ENCODE measurements at places on chromosomes 1 and 21.
A peak's percentile ranks its signal among the peaks of the same experiment; 100 is the strongest.

GRCh38 chr1:102886638-102887037 lies 221.7 kb downstream of the COL11A1 start:
- DNase-seq = no peak

- DNase-seq = no peak
These were observed 3.0 kb downstream of the RWDD3 start for GRCh38 chr1:95236784-95237575.

- DNase-seq = no peak
These were observed 23.4 kb upstream of the TENT5C start for GRCh38 chr1:117582451-117582850.

- DNase-seq = peak; percentile 68
These were observed 15.1 kb downstream of the BLACAT1 start for GRCh38 chr1:205440476-205441317.

DNA sequence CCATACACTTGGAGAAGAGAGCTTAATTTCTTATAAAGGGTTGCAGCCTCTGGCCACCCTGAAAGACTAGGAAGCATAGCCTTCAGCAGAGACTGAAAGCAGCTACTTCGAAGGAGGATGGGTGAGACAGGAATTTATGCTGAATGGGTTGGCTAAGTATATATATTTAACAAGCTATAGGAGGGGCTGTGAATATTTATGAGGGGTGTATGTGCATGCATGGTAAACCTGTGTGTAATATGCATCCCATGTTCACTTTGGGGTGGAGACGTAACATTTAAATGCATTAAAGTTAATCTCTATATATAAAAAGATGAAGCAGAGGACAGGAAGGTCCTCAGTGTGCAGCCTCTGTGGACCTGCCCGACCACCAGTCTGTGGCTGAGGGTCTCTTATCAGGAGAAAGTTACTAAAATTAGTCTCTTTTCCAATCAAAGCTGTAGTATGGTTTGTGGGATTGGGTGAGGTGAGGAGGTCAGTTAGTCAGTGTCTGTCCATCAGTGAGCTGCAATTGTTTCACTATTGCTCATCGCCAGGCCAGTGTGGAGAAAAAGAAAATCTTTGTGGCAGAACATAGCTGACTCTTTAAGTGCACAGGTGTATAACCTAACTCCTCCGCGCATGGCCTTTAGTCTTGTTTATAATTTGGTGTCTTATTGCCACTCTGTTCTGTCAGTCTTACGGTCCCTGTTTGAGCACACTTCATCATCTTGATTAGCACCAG lies 35.4 kb upstream of the DSCAM start:
- DNase-seq = no peak

GRCh38 chr1:210698661-210699060 lies 370.0 kb downstream of the HHAT start:
- DNase-seq = no peak

GRCh38 chr1:166869318-166870099 lies 6.6 kb downstream of the TADA1 start:
- no peak for DNase-seq

- no peak for DNase-seq
These were observed 115.1 kb downstream of the PROX1 start for GRCh38 chr1:214102907-214103306.

DNA sequence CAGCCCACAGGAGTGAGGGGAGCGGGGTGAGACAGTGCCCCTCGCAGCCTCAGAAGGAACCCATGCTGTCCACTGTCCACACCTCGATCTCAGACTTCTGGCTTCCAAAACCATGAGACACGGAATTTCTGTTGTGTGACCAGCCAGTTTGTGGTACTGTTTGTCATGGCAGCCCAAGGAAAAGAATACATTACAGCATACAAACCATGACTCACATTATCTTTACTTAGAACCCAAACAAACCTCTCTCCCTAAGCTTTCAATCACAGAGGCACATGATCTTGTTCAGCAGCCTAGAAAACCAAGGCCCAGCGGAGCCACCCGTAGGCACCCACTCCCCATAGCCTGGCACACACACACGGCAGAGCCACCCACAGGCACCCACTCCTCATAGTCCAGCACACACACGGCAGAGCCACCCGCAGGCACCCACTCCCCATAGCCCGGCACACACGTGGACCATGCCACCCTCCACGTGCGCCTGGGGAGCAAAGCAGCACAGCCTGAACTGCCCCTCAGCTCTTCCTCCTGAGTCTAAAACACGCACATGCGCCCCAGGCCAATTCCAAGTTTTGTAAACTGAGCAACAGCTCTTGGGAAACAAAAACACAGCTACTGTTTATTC lies 458 bp upstream of the KRTAP10-4 start:
- DNase-seq = no peak

- peak; percentile 88 for DNase-seq
These were observed at the start of gene ARHGEF19 for GRCh38 chr1:16212251-16212961. Gene ARHGEF19, minus strand, starts transcription at chr1:16212652. Its CDS starts 3,598 bp downstream, at chr1:16209054.

- no peak for DNase-seq
These were observed 164.6 kb downstream of the PLPP3 start for GRCh38 chr1:56414728-56415224.

DNA sequence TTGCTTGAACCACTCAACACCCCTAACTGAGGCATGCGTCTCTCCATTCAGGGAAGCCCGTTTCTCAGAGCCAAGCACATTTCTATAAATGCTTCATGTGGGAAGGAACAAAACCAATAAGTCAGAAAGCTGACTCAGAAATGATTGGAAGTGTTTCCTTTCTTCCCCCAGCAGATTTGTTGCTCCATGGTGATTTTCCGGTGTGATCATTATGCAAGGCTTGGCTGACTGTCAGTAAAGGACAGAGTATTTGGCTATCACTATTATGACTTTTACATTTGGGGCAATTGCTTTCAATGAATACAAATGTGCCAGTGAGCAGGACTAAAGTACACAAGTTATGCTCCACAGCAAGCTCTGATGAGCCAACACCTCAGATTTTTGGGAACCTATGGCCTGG lies 53.3 kb upstream of the ZC3H11B start:
- no peak for DNase-seq

DNA sequence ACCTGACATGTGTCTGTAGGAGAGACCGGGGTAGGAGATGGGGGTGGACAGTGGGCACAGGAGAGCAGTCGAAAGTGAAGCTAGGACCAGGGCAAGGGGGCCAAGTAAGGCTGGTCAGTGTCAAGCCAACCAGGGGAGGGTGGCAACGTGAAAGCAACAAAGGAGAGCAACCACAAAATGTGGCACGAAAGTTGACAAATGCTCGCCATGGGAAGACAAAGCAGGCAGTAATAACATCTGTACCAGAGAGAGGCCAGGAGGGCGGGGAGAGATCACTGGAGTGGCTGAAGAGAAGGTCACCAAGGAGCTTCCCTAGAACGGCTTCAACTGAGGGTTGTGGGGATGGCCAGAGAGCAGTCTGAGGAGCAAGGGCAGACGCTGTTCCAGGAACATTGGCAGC lies 17.0 kb downstream of the QSOX1 start:
- DNase-seq = no peak

DNA sequence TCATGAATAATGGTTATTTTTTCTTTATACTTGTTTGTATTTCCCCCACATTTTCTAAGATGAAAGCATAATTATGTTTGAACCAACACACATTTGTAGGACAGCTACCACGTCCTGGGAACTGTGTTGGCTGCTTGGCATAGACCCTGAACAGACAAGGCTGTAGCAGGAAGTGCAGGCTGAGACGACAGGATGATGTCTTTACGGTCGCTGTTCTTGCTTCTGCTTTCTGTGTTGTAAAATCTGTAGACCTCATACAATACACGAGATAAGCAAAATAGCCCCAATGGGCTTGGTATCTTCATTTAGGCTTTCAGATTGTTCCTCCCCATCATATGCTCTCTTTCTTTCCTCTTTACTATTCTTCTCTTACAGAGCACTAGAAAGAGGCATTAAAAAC lies 23.3 kb upstream of the OTUD3 start:
- DNase-seq = no peak

DNA sequence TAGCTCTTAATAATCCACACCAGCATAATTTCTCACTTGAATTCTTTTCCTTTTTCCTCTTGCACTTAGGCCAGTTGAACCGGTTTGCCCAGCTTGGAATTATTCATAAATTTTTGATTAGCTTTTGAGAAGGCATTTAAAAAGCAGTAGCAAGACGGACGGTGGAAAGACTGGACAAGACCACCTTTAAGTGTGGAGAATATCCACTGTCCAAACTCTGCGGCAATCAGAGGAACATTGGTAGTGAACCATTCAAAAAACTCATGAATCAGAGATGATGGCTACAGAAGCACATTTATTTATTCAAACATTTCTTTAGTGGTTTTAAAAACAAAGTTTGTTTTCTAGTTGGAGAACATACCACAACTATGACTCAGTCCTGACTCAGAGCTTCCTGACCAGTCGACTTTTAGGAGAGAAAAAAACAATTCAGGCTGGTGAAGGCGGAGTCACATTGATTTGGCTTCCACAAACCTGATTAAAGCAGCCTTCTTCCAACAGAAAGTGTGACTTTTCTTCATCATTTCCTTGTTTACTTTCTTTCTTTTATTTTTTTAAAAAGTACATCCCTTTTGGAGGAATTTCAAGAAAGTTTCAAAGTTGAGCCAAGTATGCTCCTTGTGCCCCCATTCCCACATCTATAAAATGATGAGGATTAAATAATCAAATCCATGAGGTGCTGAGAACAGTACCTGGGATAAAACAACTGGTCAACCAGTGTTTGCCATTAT lies 128.8 kb downstream of the ADSS2 start:
- DNase-seq = peak; percentile 82

GRCh38 chr1:164767752-164768402 lies 208.9 kb downstream of the PBX1 start:
- DNase-seq = no peak

GRCh38 chr1:200075938-200076546 lies 48.5 kb downstream of the NR5A2 start:
- peak; percentile 88 for DNase-seq

All from lung (tissue), 17 donors.